Non-pigmented ciliary epithelial cell (primary cell): ENCODE measurements at places on chromosomes 7 and 10.

DNA sequence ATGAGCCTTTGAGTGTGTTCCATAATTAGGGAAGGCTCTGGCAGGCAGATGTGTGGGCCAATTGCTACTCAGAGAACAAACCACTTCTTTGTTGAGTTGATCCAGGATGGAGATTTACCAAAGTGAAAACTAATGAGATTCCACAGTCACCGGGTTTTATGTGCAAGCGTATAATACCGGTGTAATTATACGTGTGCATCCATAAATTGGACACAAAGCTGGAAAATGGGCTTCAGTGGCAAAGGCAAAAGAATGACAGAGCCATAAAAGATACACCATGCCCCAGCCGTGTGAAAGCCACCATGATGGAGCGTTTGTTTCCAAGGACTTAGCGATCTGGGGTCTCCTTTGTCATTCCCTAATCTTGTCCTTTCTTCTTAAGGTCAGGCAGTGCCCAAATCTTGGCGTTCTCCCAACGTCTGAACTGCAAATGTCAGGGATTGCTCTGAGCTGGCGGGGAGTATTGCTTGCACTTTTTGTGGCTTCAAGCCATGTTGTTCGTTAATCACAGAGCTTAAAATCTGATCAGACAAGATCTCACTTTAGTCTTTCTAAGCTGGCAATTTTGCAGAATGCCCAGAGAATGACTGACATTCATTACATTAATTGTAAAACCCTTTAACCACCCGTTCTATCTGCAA, 70.1 kb downstream of the NPTX2 start:
- no peak for DNase-seq

DNA sequence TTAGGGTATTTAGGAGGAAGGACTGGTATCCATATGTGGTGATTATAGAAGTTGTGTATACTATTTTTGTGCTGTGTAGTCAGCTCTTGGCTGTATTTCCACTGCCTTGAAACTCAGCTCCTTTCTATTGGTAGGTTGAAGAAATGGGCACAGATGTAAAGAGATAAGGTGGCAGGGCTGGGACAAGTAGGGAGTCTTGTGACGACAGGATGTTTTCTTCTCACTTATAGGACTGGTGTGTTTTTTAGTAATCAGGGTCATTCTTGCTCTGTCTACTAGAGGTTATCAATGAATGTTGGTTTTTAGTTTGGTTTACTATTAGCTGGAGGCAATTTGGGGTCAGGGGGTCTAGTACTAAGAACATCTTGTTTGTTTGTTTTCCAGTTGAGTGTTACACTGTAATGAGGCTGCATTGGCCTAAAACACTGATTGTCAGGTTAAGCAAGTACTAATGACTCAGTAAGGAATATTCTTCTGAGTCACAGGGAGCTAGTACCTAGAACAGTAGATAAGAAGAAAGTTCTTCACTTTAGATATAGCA, 11.8 kb downstream of the UBN2 start:
- peak; percentile 47 for DNase-seq

- DNase-seq = no peak
These were observed 34.0 kb downstream of the BRI3 start for GRCh38 chr7:98315318-98315993.

DNA sequence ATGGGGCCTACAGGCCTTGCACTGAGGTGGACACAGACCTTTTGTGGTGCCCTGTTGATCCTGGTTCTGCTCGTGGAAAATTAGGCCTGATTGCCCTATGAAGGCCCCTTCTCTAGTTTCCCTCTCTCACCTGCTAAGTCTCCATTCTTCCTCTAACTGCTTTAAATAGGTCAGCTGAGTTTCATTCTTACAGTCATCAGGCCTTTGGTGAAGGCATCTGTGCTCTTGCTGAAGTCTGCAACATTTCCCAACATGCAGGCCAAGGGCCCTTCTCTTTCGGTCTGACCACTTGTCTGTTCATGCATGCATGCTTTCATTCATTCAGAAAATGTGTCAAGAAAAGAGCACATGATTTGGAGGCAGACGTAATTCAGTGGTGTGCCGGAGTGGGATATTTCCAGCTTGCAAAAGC, 244.0 kb downstream of the BUB3 start:
- no peak for DNase-seq

DNA sequence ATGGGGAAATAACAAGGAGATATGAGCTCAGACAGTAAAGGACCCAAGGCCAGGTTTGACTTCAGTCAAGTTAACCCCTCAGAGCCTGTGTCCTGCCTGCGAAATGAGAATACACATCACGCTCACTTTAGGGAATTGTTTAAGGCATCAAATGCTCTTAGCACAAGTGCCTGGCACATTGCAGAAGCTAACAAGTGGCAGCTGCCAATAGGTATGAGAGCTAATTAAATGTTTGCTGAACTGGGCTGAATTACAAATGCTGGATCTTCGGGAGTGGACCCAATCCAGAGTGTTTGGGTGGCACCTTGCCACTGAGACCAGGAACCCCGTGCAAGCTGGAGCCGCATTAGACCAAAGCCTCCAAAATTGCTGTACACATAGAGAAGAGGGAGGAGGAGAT, 136.8 kb downstream of the C10orf90 start:
- no peak for DNase-seq

- DNase-seq = no peak
These were observed 21.0 kb downstream of the CDK6 start for GRCh38 chr7:92815412-92815811.

DNA sequence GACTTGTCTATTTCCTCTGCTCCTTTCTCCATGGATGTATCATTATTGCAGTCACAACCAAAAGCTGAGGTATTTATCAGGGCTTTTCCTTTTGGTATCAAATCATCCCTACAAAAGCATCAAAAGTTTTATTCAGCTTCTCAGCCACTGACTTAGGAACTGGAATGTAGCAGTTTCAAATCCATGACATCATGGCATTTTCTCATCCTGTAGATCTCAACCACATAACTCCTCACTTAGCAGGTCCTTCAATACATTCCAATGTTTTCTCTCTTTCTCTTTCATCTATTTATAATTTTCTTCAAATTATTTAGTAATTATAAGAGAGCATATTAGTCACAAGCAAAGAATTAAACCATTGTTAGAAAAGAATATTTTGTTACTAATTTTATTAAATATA, 537.4 kb upstream of the SORCS1 start:
- no peak for DNase-seq

DNA sequence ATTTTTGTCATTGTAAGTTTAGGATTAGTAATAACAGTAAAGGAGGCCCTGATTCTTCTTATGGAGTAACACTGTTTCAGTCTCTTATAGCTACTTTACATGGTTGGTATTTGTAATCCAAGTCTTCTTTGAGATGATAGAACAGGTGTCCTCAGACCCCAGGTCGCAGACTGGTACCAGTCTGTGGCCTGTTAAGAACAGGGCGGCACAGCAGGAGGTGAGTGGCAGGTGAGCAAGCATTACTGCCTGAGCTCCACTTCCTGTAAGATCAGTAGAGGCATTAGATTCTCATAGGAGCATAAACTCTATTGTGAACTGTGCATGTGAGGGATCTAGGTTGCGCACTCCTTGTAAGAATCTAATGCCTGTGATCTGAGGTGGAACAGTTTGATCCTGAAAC, 77.3 kb downstream of the STK31 start:
- no peak for DNase-seq

DNA sequence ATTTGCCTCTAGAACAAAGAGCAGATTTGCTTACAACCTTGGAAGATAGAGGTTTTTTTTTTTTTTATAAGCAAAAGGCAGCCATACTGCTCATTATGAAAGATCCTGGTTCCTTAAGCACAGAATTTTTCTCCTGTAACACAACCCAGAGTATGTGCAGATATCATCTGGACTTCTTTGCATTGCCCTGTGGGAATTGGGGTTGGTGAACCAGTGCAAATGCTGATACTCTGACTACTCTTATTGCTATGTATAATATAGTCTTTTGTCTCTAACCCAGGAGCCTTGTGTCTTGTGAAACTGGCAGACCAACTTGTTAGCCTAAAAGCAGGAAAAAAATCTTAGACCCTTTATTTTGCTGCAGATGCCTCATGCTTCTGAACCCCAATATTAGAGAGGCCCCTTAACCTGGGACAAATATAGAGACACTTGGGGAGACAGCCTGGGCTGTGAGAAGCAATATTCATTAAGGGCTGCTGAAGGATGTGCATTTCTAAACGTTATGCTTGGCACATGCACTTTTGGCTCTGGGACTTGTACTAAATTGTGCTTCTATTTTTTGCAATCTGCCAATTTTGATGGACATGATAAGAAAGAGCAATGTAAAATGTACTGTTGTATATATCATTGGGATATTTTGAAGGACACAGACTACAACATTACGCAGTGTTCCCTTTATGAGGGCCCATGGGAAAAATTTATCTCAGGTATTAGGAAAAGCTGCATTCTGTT, 78.9 kb downstream of the ANLN start:
- DNase-seq = no peak

DNA sequence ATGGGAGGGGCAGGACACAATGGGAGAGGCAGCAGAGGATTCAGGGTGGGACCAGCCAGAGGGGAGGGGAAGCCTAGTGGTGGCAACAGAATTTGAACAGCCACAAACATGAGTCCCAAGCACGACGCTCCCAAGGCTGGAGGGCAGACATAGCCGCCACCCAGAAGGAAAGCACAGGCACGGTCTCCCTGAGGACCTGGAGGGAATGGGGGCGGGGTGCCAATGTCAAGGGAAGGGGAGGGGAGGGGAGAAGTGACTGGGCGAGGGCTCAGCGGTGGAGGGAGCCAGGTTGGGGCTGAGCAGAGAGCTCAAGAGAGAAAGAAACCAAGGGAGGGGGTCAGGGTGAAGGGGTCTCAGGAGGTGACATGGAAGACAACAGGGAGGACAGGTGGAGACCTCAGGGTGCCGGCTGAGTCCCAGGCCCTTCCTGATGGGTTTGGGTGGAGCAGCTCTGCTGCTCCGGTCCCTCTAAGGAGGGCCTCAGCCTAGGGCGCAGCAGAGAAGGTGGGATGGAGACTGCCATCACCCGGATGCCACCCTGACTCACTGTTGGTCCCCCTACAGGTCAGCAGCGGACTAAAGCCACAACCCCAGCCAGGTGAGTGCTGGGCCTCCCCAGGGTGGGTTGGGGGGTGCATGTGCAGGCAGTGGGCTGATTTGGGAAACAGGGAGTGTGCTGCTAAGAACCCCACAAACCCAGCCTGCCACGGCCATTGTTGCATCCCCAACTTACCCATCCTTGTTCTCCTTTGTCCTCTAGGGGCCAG, 24.2 kb downstream of the PILRA start:
- no peak for DNase-seq

GRCh38 chr10:125206623-125207022, 46.3 kb upstream of the CTBP2 start:
- DNase-seq = no peak

GRCh38 chr10:56142092-56142728, 218.8 kb downstream of the ZWINT start:
- no peak for DNase-seq

DNA sequence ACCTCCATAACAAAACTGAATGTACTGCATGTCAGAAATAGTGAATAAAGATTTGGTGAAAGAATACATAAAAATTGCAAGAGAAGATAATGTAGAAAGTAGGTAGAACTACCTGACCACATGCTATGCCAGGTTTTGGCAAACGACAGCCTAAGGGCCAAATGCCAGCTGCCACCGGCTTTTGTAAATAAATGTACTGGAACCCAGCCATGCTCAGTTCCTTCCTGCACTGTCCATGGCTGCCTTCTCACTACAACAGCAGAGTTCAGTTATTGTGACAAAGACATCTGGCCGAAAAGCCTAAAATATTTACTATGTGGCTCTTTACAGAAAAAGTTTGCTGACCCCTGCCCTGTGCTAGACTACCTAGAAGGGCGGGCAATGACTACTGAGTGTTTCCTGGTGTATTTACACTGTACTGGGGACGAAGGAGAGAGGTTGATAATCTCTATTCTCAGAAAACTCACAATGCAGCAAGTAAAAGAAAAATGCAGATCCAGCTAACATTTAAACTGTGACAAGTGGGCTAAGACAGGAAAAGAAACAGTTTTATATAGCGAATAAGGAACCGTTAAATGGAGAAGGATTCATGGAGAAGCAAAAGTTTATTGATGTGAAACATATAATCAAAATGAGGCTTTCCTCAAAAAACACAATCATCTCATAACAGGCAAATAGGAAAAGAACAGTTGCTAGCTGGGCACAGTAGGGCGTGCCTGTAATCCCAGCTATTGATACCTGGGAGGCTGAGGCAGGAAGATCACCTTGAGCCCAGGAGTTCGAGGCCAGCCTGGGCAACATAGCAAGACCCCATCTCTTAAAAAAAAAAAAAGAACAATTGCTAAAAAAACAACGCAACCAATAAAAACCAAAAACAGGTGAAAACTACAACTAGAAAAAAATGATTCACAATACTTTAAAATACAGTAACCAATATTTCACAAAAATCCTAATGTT, 13.7 kb downstream of the KIN start:
- no peak for DNase-seq

- DNase-seq = no peak
These were observed 976 bp upstream of the H2BK1 start for GRCh38 chr7:151211155-151211772.

- no peak for DNase-seq
These were observed 62.1 kb downstream of the MET start for GRCh38 chr7:116733924-116734580.

- DNase-seq = no peak
These were observed 26.2 kb upstream of the HDAC9 start for GRCh38 chr7:18469316-18469715.

- no peak for DNase-seq
These were observed 107.3 kb downstream of the PDGFA start for GRCh38 chr7:412313-412710.

DNA sequence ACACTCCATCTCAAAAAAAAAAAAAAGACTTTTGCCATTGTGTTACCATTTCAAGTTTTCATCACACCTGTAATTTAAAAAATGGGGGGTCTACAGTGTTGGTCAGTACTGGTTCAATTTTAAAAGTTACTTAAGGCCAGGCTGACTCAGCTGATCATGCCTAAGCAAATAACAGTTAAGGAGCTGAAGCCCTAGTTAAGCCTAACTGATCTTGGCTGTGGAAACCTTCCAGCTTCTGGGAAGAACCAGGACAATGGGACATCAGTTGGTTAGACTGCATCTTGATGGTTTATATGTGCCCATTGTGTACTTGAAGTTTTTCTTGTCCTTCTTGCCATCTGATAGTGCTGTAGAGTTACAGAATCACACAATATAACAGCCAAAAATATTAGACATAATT, 26.7 kb downstream of the VCL start:
- no peak for DNase-seq

DNA sequence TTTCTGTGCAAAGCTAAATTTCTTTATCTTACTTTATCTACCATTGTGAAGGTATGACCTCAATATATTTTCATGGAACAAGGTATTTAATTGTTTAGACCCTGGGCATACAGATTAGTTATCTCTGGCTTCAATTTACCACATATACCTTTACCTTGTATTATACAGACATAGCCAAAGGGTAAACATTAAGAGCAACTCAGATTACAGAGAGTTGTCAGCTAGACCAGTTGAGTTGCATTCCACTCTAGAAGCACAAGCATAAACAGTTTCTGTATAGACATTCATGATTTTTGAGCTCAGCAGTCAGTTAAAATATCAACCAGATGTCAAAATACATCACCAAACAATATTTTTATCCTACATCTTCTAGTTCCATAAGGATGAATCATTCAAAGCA, 857.3 kb upstream of the ZWINT start:
- DNase-seq = no peak

- DNase-seq = no peak
These were observed 23.2 kb upstream of the ARHGAP22 start for GRCh38 chr10:48627984-48628609.
